Stimulated activated CD8-positive, alpha-beta memory T cell treated with anti-CD3 and anti-CD28 coated beads, Interleukin-7, amount 100 ng/mL, for 48 hours (primary cell): ENCODE measurements at places on chromosomes 5 and 9.

GRCh38 chr5:42434047-42434724 is 10.9 kb downstream of the GHR start:
- no peak for DNase-seq

DNA sequence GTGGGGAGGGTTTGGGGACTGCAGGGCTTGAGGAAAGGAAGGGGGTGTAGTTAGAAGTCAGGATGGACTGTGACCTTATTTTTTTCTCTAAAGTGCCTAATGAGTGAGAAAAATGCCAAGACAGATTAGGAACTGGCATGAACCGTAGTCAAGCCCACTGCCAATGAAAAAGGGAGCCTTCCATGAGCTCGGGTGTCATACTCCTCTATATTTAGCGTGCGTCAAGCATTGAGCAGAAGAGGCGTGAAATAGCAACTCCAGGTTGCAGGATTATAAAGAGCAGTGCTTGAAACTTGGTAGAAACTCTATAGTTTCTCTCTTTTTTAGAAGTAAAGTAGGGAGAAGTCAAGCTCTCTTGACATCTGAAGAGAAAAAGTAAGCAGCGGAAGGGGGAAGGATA is 1.8 kb downstream of the SGCD start:
- no peak for DNase-seq

- DNase-seq: no peak
Measured at GRCh38 chr5:27315363-27316270, 277.2 kb upstream of the CDH9 start.

GRCh38 chr9:134422301-134423090 is 96.2 kb downstream of the RXRA start:
- no peak for DNase-seq

GRCh38 chr5:4703931-4704458 is 436.1 kb upstream of the ADAMTS16 start:
- no peak for DNase-seq

DNA sequence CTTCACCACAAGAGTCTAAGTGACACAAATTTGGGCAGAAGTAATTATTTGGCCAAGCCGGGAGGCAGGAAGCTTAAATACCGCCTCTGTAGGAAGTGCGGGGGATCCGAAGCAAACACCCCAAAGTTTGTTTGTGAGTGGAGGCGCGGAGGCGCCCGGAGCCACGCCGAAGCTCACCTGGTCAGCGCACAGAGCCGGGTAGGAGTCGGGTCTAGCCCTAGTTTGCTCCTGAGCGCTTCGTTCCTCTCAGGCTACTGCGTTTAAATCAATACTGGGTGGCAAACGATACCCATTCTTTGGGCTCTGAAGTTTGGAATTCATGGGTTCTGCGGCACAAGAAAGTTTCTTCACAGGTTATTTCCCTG is 855 bp downstream of the MCC start:
- no peak for DNase-seq

GRCh38 chr5:71788794-71789193 is 69.7 kb downstream of the CARTPT start:
- DNase-seq: no peak

DNA sequence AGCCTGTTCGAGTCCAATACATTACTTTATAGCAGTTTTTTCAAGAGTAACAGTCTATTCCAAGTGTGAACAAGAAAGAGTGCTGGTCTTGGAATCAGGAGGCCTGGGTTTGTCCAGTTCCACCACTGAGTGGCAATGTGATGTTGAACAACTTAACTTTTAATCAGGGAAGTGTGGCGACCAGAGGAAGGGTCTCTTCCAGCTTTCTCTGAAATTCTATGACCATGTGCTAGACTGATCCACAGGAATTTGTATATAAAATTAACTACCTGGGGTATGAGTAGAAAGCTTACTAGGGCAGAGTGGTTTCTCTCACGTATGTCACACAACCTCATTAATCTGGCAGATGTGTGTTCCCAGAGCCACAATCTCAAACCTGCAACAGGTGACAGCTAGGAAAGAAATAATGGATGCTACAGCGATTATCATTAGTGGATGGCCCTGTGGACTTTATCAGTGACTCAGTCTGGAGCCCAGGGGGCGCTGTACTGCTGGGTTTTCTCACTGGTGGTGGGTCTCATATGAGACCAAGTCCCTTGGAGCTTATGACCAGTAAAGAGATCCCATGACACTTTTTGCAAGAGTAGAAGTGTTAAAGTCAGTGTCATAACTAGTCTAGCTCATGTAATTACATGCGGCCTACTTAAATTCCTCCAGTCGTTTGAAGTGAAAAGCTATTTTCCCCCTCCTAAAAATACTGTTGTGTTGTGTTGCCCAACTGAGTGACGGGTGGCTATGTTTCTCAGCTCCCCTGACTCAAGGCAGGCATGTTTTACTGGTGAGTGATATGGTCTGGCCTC is 116.5 kb downstream of the GDNF start:
- no peak for DNase-seq

DNA sequence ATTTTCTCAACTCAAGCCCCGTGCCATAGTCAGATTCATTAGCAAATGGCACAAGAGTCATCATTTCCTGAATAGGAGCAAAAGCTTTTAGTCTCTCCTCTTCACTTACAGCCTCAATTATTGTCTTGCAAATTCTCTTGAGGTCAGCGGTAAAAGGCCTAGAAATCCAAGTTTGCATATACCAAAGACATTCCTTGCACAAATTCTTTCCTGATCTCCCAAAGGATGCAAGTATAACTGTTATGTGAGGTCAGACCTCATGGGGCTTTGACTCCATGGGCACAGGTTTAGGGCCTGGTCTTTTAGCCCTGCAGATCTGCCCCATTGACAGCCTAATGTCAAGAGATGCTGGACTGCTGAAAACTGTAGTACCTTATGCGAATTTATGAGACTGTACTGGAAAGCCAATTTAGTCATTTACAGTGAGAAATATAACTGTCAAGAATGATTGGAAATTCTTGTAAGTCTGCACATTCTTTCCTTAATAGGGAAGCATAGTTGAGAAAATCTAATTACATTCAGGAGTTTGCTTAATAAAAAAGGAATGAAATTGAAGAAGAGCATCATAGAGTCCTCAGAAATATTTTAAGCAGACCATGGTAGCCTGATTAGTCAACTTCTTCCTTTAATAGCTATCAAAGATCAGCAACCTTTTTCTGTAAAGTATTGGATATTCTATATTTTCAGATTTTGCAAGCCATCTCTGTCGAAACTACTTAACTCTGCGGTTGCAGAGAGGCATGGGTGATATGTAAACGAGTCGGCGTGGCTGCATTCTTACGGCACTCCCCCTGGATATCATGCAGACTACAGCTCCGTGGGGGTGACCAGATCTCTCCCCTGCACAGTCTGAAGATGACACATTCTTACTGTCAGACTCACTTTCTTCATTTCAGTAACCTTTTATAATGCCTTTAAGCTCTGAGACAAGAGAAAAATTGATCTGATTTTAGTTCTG is 45.2 kb downstream of the GCNT4 start:
- no peak for DNase-seq

- DNase-seq: no peak
Measured at GRCh38 chr9:4680173-4680525, 780 bp downstream of the CDC37L1 start.

DNA sequence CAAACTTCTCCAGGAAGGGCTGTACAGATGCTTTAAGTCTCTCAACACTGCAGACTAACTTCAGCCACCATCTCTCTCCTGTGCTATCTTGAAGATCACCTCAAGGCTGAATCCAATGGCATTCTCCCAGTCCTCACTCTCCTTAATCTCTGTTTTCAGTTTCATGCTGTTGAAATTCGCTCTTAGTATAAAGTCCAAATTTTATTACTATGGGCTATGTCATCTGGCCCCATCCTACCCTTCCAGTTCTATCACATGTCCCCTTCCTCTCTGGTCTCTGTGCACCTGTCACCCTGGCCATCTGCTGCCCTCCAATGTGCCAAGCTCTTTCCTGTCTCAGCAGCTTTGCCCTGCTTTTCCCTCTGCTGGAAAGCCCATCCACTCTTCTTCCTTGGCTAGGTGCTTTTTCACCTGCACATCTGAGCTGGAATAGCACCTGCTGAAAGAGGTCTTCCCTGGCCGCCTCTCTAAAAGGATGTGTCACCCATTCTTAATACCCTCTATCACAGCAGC is 284.7 kb upstream of the MAP3K1 start:
- DNase-seq: no peak

DNA sequence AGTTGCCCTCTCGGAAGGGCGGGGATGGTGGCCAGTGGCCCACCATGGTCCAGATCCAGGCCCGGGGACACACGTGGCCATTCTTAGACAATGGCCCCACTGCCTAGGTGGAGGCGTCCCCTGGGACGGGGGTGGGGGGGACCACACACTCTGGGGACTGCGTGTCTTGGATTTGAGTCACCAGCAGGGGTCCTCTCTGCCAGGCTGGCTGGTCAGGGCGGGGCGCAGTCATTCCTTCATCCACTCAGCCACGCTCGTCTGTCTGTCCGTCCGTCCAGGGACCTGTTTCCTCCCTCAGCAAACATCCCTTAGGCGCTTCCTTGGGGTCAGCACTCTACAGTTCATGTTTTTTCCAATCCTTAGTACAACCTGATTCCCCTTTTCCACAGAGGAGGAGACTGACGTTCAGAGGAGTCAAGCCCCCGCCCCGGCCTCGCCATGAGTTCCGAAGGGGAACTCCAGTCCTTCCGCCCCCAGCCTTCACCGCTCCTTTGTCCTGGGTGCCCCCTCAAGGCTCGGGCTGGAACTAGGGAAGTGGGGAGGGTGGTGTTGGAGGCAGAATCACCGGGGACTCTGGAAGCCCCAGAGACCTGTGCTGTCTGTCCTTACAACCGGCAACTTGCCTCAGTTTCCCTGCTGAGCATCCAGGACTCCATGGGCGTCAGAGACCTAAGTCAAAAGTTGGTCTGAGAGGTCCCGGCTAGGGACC is 276.6 kb upstream of the MVB12B start:
- no peak for DNase-seq

DNA sequence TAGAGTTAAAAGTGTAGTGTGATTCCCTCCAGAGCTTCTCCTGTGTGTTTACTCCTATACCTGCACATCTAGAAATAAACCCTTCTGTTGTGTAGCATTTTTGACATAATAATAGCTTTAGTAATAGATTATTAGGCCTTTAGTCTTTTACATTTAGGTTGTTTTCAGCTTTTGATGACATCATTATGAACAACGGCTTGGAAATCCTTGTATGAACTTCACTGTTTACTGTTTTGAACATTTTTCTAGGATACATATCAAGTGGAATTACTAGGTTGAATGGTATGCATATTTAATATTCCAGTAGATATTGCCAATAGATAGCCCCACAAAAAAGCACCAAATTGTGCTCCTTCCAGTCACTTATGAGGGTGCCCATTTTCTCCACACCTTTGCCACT is 174.0 kb downstream of the ARHGAP26 start:
- no peak for DNase-seq

DNA sequence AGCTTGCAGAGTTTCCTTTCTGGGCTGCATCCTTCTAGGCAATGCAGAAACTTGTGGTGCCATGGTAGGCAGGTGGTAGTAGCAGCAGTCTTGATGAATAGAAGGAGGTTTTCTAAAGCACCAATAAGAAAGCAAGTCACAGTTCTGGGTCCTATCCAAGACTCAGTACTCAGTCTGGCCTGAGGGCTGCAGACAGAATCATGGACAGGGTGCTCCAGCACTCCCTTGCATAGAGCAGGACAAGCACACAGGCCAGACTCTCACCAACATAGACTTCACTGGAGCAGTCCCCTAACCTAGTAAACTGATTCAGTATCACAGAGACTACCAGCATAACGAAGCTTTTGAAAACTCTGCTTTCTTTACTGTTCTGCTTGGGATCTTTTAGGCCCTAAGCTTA is 134.0 kb upstream of the RUSC2 start:
- no peak for DNase-seq
